Effector CD4-positive, alpha-beta T cell (primary cell): ENCODE measurements at places on chromosomes 7 and 10.

DNA sequence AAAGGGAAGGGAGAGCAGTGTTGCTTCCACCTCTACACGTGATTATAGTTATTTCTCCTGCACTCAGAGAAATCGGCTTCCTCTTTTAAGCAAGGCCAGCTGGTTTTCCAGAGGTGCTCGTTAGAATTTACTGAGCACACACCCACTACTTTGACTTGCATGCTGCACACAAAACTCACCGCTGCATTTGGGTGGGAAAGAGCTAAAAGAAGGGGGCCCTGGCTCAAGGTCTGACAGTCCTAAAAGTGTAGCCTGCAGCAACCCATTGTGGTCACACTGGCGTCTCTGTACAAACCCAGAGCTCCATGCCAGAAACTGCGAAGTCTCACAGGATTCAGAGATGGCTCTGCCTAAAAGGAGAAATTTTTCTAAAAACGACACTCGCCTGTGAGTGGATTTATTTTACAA, 133.7 kb downstream of the SLC25A13 start:
- DNase-seq = no peak

DNA sequence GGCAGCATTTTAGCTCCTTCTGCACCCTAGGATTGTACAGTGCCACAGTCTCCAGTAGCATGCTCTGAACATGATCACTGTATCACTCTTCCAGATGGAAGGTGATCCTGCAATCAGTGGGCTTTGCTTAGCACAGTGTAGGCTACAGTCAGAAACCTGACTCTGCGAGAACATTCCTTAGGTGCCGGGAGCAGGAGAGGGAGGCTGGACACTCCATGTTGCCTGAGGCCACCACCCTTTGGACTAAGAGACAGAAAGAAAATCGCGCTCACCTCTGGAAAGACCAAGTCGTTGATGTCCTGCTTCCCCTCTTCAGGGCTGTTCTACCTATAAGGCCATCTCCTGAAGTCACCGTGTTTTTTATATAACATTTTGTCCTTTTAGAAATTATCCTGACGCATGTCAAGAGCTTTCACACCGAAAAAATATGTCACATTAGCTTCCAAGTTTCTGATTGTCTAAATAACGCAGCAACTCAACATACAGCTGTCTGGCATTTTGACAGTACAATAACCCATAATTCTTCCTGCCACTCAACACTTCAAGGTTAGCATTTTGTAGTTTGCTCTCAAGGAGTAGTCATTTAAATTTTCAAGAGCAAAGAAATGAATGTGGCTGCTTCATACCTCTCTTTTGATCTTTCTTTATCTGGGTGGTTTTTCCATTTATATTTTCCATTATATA, 563.1 kb downstream of the LRMDA start:
- DNase-seq = no peak

- no peak for DNase-seq
Observed at GRCh38 chr7:150370612-150371071, 2.0 kb downstream of the REPIN1 start.

GRCh38 chr7:35286986-35287385, 33.1 kb upstream of the TBX20 start:
- no peak for DNase-seq

- no peak for DNase-seq
Observed at GRCh38 chr7:92602352-92603088, 12.3 kb upstream of the FAM133B start.

DNA sequence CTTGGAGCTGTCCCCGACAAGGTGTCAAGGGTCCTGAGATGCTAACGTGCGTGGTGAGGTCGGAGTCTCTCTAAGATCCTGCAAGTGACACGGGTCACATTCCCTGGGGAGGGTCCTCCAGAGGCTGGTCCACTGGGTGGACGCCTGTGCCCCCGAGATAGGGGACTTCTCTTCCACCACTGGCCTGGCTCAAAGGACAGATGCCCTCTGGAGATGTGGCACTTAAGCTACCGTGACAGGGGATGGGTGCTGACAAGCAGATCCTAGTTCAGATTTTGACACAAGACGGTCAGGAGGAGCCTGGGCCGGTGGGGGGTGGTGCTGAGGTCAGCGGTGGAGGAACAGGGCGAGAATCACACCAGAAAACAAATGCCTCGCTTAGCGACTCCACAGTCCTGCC, 178.0 kb downstream of the ADARB2 start:
- DNase-seq = no peak

DNA sequence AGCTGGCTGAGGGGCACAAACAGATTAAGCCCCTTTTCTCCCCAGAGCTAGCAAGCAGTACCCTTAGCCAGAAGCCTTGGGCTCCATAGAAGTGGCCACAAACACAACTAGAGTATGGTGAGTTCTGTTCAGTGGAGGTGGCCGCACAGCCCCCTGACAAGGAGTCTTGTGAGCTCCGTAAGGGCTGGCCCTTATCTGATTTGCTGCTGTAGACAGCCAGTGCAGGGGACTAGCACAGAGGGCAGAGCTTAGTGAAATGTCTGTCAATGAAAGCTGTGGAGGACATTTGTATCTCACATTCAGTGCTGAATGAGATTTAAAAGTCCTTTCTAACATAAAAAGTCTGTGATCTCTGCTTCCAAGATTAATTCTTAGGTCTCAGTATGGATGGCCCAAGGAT, 137.3 kb downstream of the AUTS2 start:
- no peak for DNase-seq

- no peak for DNase-seq
Observed at GRCh38 chr10:71975871-71976725, 11.9 kb downstream of the CHST3 start.

DNA sequence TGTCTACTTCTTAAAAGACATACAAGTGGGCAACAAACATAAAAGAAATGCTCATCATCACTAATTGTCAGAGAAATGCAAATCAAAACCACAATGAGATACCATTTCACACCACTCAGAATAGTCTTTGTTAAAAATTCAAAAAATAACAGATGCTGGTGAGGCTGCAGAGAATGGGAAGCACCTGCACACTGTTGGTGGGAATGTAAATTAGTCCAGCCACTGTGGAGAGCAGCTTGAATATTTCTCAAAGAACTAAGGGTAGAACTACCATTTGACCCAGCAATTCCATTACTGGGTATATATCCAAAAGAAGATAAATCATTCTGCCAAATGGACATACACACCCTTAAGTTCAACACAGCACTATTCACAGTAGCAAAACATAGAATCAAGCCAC, 61.8 kb upstream of the STEAP1 start:
- DNase-seq = no peak

GRCh38 chr7:73704640-73705550, 14.6 kb downstream of the STX1A start:
- no peak for DNase-seq

- DNase-seq = no peak
Observed at GRCh38 chr10:28566458-28567015, 33.6 kb downstream of the WAC start.

GRCh38 chr7:130362251-130362816, 17.7 kb downstream of the CPA5 start:
- no peak for DNase-seq

- DNase-seq = no peak
Observed at GRCh38 chr10:7945034-7945433, 109.5 kb upstream of the GATA3 start.

DNA sequence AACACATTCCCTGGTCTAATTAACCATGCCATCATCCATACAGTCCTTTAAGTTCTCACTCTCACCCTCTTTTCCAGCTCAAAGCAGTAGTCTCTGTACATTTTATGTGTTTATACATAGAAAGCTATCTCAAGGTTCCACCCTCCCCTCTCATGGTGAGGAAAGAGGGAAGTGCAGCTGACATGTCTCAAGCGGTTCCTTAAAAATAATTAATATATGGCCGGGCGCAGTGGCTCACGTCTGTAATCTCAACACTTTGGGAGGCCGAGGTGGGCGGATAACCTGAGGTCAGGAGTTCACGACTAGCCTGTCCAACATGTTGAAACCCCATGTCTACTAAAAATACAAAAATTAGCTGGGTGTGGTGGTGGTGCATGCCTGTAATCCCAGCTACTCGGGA, 36.7 kb downstream of the ZC3HAV1 start:
- DNase-seq = no peak

- DNase-seq = no peak
Observed at GRCh38 chr10:86340176-86340990, 26.2 kb downstream of the GRID1 start.

DNA sequence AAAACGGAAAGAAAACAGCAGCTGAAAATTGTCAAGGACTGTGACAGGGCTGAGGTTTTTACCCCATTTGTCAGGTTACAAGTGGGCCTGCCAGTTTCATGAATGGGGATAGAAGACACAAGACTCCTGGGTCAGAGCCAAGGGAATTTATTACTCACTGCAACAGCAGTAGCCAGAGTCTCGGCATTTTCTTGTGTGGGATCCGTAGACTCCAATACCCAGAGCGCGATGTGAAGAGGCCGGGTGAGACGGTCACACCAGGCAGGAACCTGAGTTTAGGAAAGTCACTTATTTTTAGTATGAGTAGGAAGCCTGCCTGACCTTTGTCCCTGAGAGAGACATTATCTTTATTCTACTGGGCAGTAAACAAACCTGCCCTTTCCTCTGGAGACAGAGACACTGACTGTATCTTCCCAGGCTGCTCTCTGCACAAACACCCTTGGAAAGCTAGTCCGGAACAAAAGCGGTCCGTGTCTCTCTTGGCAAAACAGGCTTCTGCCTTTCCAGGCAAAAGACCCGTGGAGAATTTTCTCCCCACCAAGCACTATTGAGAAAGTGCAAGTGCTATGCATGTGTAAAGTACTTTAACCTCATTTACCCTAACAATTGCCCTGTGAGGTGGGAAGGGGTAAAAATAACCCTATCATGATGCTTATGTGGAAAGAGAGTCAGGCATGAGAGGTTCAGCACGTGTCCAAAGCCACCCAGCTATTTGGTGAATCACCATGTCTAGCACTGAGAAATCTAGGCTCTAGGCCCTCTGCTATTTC, 58.4 kb downstream of the JCAD start:
- DNase-seq = no peak

GRCh38 chr10:75922435-75922834, 491.0 kb downstream of the LRMDA start:
- no peak for DNase-seq

GRCh38 chr7:84364708-84365107, 170.1 kb upstream of the SEMA3A start:
- DNase-seq = no peak

DNA sequence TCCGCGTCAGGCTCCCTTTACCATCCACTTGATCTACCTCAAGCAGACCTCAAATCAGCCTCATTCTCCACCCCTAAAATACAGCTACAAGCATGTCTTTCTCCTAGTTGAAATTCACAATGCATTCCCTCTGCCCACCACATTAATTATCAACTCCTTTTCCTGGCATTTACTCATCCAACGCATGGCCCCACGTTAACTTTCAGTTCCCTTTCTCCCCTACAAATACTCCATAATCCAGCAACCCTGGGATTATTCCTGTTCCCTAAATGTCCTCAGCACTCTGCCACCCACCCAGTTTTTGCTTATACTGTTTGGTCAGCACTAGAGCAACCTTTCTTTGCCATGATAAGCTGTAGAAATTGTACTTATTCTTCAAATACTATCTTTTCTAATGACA, 5.7 kb upstream of the VIM start:
- no peak for DNase-seq

DNA sequence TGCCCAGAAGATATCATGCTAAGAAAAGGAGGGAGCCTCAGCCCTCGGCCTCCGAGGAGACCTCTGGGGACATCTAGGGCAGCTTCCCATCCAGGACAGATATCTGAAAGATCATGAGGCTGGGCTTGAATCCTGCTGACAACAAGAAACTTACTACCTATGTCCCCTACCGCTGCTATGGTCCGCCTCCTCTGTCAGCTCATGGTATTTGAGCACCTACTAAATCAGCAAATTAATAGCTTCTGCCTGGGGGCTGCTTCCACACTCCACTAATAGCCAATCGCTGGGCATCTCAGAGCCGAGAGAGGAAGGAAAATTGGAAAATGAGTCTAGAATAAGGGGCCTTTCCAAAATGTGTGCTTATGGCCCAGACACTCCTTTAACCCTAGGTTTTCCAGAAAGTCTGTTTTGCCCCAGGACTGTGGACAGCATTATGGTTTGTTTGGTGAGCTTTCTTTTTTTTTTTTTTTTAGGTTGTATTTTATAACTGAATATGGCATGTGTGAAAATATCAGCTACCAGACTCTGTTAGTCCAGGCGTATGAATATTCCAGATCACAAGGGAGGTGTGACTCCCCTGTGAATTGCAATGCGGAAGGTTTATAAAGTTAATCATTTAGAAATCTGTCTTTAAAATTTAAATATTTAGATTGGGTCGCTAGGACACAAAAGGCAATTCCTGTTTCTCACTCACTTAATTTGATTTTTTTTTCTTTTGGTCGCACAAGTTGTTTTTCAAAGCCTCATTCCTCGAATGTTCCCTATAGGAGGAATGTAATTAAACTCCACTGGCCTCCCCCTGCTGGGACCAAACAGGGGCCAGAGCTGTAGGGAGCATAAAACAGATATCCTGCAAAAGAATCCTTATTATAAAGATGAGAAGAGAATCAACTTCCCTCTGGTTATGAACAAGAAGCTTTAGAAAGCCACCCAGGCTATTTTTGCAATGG, 89.4 kb downstream of the PARP12 start:
- no peak for DNase-seq

DNA sequence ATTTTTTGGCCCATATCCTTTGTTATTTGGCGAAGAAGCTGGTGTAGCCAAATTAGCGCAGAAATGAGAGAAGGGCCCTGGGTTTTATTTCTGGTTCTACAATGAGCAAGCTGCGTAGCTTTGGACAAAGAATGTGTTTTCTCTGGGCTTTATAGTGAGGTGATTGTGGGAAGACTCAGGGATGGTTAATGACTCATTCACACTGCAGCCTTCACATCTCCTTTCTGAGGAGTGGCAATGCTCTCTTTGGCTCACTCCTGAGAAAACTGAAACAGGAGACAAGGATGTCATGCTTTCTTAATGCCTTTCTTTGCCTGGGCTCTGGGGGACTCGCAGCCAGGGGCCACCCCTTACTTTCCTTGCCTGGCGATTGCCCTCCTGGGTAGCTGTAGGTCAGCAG, 271.0 kb upstream of the PODXL start:
- no peak for DNase-seq

DNA sequence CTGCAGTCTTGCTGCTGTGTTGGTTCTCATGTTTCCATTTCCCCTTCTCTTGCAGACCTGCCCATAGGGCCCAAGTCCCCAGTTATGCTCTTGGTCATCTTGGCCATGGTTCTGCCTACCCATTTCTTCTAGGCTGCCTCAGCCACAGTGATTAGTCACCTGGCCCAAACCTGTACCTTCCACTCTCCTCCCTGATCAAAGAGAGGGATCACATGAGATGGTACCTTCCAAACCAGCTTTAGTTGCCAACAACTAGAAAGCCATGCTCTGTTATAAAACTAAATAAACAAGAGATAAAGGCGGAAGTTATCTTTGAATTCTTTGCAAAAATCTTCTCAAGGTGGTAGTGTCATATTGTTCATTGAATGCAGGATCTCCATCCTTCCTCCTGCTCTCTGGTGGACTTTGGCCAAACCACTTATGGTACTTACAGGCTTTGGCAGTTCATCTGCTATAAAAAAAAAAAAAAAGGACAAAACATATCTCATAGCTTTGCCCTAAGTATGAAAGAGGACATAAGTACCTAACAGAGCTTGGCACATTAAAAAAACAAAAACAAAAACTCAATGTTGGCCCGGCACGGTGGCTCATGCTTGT, 25.8 kb downstream of the TACC2 start:
- DNase-seq = no peak

GRCh38 chr7:105261689-105262088, 127.0 kb downstream of the SRPK2 start:
- no peak for DNase-seq

- no peak for DNase-seq
Observed at GRCh38 chr7:152103691-152104090, 78.2 kb downstream of the GALNT11 start.

GRCh38 chr10:73251683-73252444, 580 bp downstream of the MRPS16 start:
- DNase-seq = no peak
